ENCODE measurements at places on chromosomes 12 and 14. TPM values are rescaled to one million over a fixed set of nuclear protein-coding genes. Genes with fewer than 3 reads are reported as not detected.

DNA sequence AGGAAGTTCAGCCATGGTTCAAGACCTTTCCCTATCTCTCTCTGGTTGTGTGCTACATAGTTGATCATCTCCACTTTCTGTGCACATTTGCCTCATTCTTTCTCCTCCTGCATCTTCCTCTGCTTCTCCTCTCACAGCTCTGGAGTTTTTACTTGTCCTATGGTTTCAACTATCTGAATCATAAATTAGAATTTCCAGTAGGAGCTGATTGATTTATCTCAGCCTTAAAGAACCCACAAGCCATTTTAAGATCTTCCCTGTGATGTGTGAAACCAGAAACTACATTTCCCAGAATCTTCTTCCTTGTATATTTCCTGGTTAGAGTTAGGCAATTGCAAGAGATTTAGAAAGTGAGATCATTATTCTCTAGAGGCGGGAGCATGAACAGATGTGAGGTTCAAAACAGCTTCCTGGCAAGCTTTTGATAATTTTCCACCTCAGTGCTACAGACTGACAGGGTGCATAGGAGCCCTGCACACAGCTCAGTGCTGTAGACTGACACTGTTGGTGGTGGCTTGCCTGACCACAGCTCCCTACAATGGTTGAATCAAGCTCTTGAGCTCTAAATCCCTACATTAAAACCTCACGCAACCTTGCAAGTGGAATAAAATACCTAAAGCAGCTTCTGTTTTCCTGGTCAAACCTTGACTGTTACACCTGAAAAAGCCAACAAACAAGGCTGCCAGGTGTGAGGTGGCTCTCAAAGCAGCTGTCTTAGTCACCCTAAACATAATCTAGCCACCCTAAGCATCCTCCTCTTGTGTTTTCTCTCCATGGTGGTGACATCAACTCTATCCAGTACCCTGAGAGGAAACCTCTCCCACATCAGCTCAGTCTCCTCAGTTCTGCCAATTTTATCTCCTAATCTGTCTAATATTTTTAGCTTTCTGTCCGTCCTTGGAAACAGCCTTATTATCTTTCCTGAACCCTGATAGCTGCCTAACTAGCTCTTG is 21.5 kb upstream of the IFNG start:
- no peak for DNase-seq

- no peak for DNase-seq
Observed at GRCh38 chr12:92938018-92938417, 8.9 kb upstream of the EEA1 start.

- peak; percentile 46 for DNase-seq
Observed at GRCh38 chr14:104968153-104968527, 10.0 kb downstream of the AHNAK2 start.

- DNase-seq, result no peak
Observed at GRCh38 chr12:669576-669945, 6.3 kb upstream of the NINJ2 start.

TAS2R9 gene
- total RNA-seq, result not detected

RFX4 gene
- not detected for total RNA-seq

DNA sequence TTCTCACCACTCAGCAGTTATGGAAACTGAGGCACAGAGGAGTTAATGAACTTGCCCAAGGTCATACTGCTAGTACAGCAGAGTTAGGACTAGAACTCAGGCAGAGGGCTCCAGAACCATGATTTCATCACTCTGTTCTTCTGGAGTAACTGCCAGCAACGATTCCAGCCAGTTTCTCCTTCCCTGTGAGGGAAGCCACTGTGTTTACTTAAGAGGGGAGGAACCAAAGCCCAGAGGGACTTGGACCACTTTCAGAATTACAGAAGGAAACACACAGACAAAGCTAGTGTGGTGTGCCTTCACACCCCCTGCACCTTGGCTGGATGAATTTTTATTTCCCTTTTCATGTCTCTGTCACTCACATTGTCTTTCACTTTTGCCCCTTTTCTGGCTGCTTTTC is 398.2 kb downstream of the DPF3 start:
- no peak for DNase-seq

PIANP gene
- not detected for total RNA-seq

GPR65 gene
- total RNA-seq, result not detected

WSCD2 gene
- total RNA-seq, result not detected

DNA sequence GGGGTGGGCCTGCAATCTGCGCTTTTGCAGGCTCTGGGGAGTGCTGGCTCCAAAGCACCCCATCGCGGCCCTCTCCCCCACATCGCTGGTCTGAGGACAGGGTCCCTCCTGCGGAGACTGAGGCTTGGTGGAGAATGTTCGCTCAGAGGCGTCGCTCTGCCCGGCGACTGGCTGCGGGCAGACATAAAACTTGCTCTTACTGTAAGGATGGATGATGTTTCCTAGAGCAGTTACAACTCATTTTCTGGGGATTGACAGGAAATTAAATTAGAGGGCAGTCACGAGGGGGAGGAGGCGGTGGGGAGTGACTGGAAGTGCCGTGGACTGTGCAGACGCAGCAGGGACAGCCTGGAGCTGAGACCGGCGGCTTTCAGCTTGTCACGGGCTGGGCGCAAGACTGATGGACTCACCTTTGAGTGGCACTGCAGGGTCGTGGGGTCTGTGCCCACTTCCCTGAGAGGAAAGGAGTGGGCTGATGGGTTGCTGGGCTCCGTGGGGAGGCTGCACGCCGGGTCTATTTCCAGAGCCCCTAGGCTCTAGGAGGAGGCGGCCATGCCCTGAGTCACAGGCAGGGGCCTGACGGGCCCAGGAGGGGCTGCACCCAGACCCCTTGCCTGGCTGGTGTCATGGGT is 32.8 kb downstream of the NOC4L start:
- DNase-seq, result no peak

DNA sequence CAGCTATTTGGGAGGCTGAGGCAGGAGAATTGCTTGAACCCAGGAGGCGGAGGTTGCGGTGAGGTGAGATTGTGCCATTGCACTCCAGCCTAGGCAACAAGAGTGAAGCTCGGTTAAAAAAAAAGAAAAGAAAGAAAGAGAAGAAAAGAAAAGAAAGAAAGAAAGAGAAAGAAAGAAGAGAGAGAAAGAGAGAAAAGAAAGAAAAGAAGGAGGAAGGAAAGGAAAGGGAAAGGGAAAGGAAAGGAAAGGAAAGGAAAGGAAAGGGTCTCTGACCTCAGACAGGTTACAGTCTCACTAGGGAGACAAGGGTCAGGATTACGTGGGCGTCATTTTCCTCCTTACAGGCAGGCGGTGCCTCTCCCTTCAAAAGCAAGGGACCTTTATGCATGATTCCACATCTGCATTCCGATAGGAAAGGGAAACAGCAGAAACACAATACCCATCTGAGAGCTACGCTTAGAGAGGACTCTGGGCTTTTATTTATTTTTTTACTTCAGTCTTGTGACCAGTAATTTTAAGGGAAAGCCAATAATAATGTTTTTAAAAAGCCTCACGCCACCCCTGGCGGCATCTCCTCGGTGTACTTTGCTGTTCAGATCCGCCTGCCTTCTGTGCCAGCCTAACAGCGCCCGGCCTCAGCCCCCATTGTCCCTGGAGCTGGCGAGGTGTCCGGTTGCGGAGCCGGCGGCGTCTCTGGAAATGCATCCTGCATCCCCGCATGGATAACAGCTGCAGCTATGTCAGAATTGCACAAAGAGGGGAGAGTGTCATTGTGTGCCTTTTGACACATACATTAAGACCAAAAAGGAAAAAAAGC is 945 bp upstream of the HIP1R start:
- DNase-seq, result peak; percentile 89

GRCh38 chr12:6266541-6266966 is 43.9 kb upstream of the PLEKHG6 start:
- no peak for DNase-seq

C3AR1 gene
- total RNA-seq, result not detected

- no peak for DNase-seq
Observed at GRCh38 chr14:93347850-93348249, 868 bp downstream of the COX8C start.

- DNase-seq, result no peak
Observed at GRCh38 chr14:92653162-92653651, 95.2 kb downstream of the LGMN start.

AKAP3 gene
- not detected for total RNA-seq

DNA sequence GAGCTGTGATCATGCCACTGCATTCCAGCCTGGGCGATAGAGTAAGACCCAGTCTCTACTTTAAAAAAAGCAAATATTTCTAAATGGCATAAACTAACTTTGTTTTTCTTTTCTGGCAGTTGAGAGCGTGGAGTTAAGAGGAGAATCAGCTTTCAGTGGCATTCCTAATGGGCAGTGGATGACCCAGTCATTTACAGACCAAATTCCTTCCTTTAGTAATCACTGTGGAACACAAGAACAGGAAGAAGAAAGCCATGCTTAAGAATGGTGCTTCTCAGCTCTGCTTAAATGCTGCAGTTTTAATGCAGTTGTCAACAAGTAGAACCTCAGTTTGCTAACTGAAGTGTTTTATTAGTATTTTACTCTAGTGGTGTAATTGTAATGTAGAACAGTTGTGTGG is 21.2 kb downstream of the TDG start:
- DNase-seq, result no peak

DNA sequence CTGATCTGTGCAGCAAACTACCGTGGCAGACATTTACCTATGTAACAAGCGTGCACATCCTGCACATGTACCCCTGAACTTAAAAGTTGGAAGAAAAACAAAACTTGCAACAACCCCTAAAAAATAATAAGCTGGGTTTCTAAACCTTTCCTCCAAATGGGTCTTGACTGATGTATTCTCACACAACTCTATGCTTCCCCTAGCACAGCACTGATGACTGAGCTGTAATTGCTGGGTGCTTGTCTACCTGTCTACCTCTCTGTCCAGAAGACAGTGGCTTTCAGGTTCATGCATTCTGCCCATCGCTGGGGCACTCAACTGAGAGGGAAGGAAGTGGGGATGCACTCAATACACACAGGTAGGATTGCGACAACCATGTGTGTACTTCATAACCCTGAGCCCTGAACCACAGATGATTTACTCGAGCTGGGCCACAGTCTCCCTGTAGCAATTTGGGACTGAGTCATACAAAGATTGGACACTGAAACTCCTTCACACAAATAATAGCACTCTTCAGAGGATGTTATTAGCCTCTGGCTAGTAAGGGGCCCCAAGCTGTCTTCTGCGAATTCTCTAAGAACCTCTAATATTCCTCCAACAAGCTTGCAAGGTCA is 44.8 kb upstream of the TMPO start:
- no peak for DNase-seq

NFATC4 gene
- not detected for total RNA-seq

DNA sequence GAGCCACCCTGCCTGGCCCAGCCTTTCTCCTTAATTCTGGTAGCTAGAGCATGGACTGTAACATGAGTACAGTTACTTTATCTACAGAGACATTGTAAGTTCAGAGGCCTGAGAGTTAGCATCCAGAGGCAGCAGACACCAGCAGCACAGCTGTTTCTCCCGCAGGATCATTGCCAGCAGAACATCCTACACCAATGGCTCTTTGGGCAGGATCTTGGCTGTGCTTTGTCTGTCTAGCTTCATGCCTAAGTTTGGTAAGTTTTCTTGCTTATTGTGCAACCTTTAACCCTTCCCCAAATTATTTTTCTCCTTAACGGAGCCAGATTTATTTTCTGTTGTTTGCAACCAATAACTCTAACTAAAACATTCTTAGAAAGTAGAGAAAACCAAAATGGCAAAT is 21.6 kb downstream of the C12orf71 start:
- no peak for DNase-seq

DNA sequence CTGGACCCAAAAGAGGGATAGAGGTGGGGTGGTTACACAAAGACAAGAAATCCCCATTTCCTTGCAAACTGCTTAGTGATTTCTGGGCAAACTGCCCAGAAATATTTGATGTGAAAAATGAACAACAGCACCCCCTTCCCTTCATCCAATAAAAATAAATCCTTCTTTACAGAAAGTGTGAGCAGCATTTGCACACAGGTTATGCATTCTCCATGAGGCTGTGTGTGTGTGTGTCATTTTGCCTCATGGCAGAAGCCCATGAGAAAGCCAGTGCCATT is 17.2 kb upstream of the NRXN3 start:
- DNase-seq, result no peak

- DNase-seq, result no peak
Observed at GRCh38 chr12:4282103-4282891, 8.7 kb downstream of the CCND2 start.

- no peak for DNase-seq
Observed at GRCh38 chr14:29461506-29461905, 466.1 kb downstream of the PRKD1 start.

DNA sequence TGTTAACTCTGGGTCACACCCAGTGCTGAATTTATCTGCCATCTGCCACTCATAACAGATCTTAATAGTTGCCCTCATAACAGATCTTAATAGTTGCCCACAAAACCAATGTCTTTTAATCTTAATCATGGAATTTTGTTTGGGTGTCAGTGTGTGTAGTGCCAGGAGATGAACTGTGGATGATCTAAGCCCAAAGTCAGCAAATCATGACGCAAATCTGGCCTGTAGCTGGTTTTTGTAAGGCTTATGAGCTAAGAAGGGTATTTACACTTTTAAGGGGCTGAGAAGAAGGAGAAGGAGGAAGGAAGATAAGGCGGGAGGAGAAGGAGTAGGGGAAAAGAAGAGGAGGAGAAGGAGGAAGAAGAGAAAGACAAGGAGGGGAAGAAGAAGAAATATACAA is 10.0 kb upstream of the IL26 start:
- no peak for DNase-seq

DNA sequence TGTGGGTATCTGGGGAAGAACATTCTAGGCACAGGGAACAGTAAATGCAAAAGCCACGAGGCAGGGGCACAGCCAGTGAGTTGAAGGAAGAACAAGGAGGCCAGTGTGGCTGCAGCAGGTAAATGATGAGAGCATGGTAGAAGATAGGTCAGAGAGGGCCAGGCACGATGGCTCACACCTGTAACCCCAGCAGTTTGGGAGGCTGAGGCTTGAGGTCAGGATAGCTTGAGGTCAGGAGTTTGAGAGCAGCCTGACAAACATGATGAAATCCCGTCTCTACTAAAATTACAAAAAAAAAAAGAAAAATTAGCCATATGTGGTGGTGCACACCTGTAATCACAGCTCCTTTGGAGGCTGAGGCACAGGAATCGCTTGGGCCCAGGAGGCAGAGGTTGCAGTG is 86.7 kb upstream of the ESRRB start:
- DNase-seq, result no peak

MANSC4 gene
- not detected for total RNA-seq

DNA sequence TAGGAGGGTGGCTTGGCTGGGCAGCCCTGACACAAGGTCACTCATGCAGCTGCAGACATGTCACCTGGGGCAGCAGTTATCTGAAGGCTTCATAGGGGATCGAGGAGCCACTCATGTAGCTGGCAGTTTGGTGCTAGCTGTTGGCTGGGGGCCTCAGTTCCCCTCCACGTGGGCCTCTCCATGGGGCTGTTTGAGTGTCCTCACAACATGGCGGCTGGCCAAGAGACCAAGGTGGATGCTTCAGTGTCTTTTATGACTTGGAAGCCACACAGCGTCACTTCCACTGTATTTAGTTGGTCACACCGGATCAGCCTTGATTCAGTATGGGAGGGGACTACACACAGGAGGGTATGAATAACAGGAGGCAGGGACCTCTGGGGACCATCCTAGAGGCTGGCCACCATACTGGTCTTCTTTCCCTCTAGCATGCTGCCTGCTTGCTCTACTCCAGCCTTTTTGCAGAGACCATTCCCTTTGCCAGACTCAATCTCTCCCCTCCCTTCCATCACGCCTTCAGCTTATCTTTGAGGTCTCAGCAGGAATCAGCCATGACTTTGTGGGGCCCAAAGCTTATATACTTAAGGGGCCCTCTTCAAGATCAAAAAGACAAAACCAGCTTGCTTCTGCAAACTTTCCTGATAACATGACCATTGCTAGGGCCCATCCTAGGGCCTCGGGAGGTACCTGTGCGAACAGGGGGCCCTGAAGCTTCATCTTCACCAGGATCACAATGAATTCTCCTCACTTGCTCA is 53.4 kb downstream of the RPH3A start:
- DNase-seq, result no peak

IL31 gene
- not detected for total RNA-seq

GRCh38 chr12:2023365-2023764 is 19.1 kb upstream of the DCP1B start:
- no peak for DNase-seq

All from Caki2 (cell line).